ENCODE measurements at places on chromosomes 2 and 18. TPM values are rescaled to one million over a fixed set of nuclear protein-coding genes. Genes with fewer than 3 reads are reported as not detected.

MYO7B gene
- 0.89 TPM for total RNA-seq

CPS1 gene
- 6.3 TPM for total RNA-seq

KCNIP3 gene
- total RNA-seq, result 14.1 TPM

TGFA gene
- 0.43 TPM for total RNA-seq

ABCG5 gene
- not detected for total RNA-seq

MEMO1 gene
- total RNA-seq, result 82.3 TPM

TFPI gene
- total RNA-seq, result 15.0 TPM

MOGAT1 gene
- total RNA-seq, result not detected

RTP5 gene
- total RNA-seq, result not detected

CIB4 gene
- total RNA-seq, result not detected

MROH2A gene
- not detected for total RNA-seq

CD28 gene
- 0.10 TPM for total RNA-seq

CFAP65 gene
- not detected for total RNA-seq

ANKMY1 gene
- total RNA-seq, result 23.8 TPM

IL1B gene
- total RNA-seq, result 15.8 TPM

RBBP8 gene
- 19.4 TPM for total RNA-seq

TTN gene
- under 0.01 TPM for total RNA-seq
